ENCODE measurements at places on chromosomes 7 and 10.
A peak's percentile ranks its signal among the peaks of the same experiment; 100 is the strongest.

GRCh38 chr10:98041352-98042043 lies 11.1 kb upstream of the CRTAC1 start:
- peak; percentile 27 for DNase-seq

- DNase-seq = no peak
Observed at GRCh38 chr10:62916141-62916603, 100.0 kb upstream of the EGR2 start.

DNA sequence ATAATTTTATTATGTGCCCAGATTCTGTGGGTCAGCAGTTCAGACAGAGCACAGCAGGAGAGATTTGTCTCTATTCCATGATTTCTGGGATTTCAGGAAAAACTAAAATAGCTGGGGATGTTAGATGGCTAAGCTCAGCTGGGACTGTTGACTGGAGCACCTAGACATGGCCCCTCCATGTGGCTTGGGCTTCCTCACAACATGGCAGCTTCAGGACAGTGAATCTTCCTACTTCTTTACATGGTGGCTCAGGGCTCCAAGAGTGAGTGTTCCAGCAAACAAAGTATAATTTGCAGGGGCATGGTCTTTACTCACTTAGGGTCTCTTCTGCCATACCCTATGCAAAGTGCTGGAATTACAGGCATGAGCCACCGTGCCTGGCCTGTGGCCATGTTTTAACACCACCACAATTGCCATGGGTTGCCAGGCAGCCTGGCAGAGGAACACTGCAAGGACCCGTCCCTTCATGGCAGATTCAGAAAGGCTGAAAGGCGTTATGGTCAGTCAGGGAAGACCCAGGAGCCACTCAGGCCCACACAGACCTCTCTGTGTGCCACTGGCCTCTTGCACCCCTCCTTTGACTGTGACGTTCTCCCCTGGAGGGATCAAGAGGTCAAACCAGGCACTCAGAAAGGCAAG lies 50.8 kb upstream of the ZMIZ1 start:
- DNase-seq = no peak

- no peak for DNase-seq
Observed at GRCh38 chr10:89741126-89741762, 39.9 kb downstream of the KIF20B start.

DNA sequence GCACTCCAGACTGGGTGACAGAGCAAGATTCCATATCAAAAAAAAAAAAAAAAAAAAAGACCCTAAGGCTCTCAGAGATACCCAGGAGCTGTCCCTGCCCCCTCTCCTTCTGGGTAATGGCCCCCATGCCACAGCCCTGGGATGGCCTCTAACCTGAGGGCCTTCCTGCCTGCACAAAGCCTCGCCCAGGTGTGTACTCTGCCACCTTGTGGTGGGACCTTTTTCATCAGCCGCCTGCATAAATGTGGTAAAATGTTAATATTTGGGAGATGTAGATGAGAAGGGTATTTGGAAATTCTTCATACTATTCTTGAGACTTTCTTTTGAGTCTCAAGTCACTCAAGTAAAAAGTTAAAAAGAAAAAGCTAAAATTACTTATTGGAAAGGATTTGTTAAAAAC lies 46.3 kb upstream of the RNF216 start:
- peak; percentile 56 for DNase-seq

GRCh38 chr7:143285470-143285778 lies 666 bp downstream of the TMEM139 start:
- DNase-seq = no peak

DNA sequence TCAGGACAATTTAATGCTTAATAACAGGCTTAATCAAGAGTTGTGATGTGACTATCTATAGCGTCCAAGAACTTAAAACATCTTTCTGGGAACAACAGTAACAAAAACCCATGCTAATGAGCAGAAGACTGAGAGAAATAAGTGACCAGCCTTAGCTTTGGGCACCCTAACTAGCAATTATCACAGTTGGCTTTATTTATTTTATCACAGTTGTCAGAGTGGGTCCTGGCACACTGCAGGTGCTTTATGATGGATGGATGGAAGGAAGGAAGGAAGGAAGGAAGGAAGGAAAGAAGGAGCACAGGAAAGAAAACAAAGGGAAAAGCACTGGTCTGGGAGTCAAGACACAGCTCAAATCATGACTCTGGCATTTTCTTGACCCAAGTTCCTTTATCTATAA lies 181.1 kb downstream of the SKAP2 start:
- DNase-seq = no peak

GRCh38 chr7:28542410-28542809 lies 130.1 kb downstream of the CREB5 start:
- no peak for DNase-seq

DNA sequence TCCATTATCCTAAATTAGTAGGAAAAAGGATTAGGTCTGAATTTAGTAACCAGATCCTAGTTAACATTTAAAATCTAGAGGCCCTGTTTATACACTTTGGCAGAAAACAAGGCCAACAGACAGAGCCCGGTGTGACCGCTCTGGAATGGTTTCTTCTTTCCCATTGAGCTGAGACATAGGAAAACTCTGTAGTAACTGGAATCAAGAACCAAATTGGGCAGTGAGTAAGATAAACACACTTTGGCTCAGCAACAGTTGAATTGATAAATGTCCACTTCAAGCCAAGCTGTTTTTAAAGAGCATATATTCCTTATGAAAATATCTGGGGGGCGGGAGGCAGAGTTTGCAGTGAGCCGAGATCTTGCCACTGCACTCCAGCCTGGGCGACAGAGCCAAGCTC lies 343.7 kb upstream of the SEMA3A start:
- no peak for DNase-seq

GRCh38 chr7:111312966-111313365 lies 222.0 kb downstream of the LRRN3 start:
- DNase-seq = no peak

- DNase-seq = no peak
Observed at GRCh38 chr10:71525721-71526120, 129.0 kb downstream of the CDH23 start.

DNA sequence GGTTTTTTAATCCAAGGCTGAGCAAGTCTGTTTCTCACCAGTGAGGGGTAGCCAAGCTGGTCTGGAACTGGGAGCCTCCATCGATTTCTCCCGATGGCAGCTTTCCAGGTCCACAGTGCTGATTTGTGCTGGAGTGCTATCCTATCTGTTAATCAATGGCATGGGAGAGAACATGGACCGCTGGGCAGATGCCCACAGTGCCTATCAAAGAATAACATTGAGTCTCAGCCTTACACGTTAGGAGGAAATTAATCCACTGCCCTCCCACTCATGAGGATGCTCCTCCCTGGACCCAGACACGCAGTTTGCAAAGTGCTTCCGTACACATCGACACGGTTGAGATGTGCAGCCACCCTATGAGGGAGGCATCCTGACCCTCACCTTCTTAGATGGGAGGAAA lies 36.0 kb upstream of the CUX1 start:
- DNase-seq = no peak

- DNase-seq = no peak
Observed at GRCh38 chr10:3834404-3834803, 49.4 kb upstream of the KLF6 start.

GRCh38 chr7:135706038-135706742 lies 21.8 kb downstream of the SLC13A4 start:
- no peak for DNase-seq

GRCh38 chr10:56012101-56012500 lies 349.0 kb downstream of the ZWINT start:
- DNase-seq = no peak

DNA sequence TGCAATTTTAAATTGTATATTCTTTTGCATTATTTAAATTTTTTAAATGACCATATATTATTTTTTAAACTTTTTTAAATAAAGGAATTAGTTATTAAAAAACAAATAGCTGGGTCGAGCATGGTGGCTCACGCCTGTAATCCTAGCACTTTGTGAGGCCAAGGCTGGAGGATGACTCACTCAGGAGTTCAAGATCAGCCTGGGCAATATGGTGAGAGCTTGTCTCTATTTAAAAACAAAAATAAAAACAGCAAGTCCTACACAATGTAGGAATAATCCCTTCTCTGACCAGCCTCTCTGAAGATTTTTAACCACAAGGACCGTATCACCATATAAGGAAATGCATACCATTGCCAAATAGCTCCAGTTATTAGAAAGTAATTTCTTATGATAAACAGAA lies 19.6 kb downstream of the NOC3L start:
- DNase-seq = no peak

GRCh38 chr7:48522692-48523091 lies 351.4 kb downstream of the ABCA13 start:
- no peak for DNase-seq

DNA sequence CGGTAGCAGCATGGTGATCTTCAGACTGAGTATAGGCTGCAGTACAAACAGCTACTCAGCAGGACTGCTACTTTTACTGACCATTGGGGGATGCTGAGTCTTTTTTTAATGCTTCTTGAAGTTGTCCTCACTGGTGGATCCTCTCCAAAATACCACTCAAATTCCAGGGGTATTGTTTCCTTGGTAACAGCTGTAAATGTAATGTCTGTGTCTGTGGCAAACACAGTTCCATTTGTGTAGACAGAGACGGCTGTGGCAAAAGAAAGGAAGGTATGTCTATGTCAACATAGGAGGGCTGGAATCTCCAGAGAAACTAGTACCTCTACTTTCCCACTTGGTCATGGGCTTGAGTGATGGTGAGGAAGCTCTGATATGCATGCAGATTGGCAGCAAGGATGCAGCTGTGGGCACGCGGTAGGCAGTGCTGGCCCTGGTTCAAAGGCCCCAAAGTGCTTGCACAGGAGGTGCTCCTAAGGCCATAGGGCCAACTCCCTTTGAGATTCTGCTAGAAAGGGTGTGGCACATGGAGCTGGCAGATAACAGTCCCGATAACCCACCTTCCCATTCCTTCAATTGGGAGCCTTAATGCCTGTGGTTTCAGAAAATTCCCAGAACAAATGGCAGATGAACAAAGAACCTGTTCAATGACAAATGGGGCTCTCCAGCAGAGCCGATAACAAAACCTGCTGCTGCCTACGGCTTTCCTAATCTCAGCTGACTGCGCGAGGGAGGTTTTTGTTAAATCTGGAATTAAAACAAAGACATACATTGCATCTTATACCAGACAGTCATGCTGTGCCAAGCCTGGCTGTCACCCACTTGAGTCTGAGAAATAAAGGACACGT lies 43.0 kb downstream of the PKD1L1 start:
- no peak for DNase-seq

DNA sequence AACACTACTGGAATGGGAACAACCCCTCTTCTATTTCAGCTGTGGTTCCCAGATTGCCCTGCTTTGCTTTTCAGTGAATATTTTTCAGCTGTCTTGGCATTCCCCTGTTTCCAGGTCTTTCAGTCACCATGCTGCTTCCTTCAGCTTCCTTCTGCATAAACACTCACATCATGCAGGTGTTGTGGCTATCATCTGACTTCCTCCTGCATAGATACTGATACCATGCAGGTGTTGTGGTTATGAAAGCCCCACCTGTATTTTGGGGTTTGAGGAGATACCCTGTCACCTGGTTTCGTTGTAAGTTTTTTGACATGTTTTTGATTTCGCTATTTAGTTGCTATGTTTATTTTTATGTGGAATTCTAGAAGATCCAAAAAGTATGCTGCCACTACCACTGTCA lies 71.5 kb downstream of the SLC35B4 start:
- no peak for DNase-seq

DNA sequence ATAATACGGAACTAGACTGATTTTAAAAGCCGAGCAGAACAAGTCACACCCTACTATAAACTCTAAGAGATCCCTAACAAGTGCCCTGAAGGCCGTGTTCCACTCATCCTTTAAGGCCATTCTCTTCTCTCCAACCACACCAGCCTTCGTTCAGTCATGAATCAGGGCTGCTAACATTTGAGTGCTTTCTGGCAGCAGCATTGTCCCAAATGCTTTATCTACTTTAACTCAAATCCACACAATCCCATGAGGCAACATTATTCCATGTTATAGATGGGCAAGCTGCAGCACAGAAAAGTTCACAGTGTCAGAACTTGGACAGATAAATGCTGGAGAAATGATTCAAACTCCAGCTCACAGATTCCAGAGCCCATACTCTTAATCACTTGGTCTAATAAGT lies 73.5 kb downstream of the MALSU1 start:
- no peak for DNase-seq

DNA sequence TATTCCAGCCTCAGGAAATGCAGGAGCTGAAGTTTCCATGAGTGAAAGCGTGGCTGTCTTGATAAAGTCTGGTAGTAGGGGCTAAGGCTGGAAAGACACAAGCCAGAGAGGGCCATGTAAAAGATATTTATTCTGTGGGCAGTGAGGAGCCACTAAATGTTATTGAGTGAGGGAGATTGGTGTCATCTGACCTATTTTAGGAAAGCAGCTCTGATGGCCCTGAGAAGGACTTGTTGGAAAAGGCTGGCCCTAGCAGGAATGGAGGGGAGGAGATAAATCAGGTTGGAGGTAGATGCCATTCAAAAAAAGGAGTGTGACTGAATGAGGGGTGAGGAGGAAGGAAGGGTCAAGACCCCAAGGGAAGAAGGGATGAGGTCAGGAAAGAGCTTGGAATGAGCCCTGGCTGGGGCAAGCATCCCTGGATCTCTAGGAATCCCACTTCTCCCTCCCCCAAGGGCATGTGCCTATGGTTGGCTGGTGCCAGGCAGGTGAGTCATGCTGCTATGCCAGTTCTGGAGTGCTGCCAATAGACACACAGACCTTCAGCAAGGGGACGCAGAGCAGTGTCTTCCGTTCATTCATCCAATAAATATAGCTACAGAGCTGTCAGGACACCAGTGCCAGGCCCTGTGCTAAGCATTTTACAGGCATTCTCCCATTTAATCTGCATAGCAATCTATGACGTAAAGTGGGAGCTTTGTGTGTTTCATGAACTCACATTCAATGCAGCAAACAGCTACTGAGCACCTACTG lies 2.0 kb downstream of the ANKRD2 start:
- no peak for DNase-seq

GRCh38 chr7:80611779-80612178 lies 26.7 kb upstream of the CD36 start:
- no peak for DNase-seq

DNA sequence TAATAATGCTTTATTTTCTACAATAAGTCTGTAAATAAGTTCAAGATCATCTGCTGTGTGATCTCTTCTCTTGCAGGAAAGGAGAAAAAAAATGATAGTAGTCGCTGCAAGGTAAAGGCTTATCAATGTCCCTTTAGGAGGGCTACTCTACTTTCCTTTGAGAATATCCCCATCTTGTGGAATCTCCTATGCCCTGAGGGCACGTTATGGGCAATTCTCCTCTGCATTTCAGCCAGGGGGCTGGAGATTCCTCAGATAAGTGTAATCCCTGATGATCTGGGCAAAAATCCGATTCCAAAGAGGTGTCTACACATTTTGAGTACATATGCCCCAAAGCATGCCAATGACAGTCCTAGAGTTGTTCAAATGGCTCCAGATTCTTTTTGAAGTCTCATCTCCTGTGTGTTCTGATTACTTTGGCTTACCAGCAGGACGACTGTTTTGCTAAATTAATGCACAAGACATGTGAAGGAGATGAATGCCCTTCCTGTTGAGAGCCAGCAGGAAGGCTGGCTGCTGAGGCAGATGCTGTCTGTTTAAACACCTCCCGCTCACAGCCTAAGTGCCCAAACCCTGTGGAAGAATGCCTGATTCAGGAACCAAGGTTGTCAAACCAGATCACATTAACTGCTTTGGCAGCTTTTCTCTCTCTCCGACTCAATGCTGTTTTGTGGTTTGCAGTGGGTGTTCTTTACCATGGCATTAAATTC lies 171.2 kb upstream of the COL1A2 start:
- no peak for DNase-seq

Measured in CD4-positive, alpha-beta T cell treated with Interleukin-2 at 100 ng/mL for 4 hours (primary cell).